Activated CD4-positive, alpha-beta T cell treated with anti-CD3 and anti-CD28 coated beads, Interleukin-2, Interleukin-4, amounts not matched to agents 100 ng/mL and 50 ng/mL, durations not matched to agents 16 hours and 8 hours (primary cell): ENCODE measurements at places on chromosomes 1 and 21.

DNA sequence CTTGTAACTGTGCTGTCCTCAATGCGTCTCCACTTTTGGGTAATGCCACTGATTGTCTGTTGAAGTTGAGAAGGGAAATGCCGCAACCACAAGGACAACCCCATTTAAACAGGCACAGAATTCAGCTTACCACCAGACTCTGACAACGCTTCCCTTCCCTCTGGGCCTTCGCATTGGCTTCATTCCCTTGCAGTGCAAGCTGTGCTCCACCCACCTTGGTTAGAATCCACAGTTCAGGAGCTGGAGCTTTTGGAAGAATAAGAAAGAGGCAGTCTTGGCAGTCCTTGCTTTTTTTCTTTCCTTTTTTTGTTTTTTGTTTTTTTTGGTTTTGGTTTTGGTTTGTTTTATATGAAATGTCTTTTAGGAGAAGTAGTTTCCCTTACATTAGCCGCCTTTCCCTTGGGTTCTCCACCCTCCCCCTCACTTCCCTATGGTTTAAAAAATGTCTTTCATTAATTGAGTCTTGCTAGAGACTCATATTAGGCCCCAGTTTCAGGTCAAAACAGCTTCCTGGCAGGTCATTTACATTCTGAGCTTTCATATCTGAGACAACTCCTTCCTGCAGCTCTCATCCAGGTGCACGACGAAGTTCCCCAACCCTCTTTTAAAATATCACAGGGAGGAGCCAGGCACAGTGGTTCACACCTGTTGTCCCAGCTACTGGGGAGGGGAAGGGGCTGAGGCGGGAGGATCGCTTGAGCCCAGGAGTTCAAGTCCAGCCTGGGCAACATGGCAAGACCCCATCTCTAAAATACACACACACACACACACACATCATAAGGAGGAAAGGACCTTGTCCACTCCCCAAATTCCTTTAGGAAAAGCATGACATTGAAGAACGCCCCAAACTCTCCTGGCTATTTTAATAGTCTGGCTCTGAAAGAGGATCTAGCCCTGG, 20.7 kb upstream of the LAX1 start:
- DNase-seq = peak; percentile 19

DNA sequence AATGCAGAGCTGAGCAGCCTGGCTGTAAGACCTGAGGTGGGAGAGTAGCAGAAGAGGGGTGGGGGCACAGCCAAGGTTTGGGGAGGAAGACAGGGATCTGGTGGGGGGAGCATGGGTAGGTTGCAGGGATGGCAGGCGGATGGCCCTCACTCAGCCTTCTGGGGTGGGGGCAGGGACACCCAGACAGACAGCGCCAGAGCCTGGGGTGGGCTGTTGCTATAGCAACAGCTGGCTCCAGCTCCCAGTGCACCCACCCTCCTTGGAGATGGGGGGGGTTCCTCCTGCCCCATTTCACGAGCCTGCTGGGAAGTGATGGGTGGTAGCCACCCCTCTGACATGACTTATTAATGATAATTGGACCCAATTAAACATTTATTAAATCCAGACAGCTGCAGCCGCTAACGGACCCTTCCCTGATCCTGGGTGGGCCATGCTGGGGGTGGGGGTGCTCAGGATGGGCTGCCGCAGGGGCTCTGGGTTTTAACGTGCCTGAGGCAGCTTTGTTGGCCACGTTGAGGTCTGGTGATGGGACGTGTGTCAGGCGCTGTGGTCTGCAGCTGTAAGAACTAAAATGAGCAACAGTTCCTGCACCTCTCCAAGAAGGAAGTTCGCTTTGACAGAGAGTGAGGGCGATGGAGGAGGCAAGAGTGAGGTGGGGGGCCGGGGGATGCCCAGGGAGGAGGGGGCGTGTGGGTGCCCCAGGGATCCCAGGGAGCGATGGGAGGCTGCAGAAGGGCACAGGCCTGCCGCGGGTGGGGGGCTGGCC, 19.4 kb downstream of the AGRN start:
- DNase-seq = peak; percentile 63

GRCh38 chr1:203308923-203309331, 3.6 kb downstream of the BTG2 start:
- no peak for DNase-seq

DNA sequence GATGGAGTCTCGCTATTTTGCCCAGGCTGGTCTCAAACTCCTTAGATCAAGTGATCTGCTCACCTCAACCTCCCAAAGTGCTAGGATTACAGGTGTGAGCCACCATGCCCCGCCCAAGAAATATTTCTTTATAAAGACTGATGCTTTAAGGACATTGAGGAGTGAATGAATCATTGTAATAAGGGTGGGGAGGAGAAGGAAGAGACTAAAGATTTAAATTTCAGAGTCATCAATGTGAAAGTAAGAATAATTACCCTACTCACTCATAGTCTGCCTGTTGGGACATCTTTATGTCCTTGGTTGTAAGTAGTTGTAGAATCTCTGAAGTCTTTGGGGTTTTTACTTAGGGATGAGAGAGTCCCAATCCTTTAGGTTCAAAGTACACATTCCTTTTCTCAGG, 7.3 kb downstream of the KDM1A start:
- no peak for DNase-seq

DNA sequence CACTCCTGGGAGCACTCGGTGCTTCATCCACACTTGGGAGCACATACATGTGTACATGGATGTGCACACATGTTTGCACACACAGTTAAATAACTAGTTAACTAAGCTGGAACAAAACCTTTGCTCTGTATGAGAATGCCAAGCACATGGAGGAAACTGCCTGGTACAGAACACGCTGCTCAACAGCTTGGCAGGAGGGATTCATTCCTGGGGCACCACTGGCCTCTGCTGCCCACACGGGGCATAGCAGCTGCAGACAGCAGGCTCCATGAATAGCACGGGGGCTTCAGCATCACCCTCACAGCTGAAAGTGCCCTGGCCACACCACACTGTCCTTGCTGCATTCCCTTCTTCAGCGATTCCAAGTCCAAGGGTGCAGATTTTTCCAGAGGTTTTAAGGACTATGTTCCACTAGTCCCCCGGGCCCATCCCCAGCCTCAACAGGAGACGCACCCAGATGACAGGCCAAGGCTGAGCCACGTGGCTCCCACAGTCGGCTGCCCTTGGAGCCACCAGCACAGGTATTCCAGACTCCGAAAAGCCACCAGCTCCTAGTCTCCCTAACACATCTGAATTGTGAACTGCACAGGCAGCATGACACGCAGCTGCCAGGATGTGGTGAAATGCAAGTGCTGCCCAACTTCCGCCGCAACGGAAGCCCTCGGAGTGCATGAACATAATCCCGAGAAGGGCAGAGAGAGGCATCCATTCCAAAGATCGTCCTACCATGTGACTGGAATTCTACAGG, 16.9 kb downstream of the NPHP4 start:
- peak; percentile 49 for DNase-seq

- peak; percentile 97 for DNase-seq
Observed at GRCh38 chr1:206612129-206612876, at the start of gene EIF2D. EIF2D (minus strand) TSS chr1:206612465; CDS start chr1:206612342, 123 bp downstream.

DNA sequence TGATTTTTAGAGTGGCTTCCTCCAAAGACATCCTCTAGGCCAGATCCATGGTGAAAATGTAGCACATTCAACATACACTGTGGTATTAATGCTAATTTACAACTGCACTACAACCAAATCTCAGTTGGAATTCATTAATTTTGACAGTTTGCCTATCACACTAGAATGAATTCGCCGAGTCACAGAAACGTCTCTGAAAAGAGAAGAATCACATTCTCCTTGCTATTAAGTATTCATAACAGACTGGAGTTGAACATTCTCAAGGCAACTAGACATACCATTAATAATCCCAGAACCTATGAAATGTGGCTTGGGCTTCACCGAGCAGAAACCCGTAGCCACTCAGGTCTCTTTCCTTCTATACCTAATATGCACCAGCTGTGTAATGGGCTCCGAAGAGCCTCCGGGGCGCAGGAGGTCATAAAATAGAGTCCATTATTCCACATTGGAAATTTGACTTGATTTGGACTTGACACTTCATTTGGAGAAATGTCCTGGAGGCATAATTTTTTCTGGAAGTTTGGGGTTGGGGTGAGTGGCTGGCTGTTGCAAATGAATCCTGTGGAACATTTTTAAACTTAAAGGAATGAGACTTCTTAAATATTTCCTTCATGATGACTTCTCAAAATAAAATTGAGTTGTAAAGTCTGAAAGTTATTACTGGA, 117.1 kb downstream of the DSCAM start:
- no peak for DNase-seq

GRCh38 chr1:16374266-16374665, 7.2 kb downstream of the SZRD1 start:
- no peak for DNase-seq

GRCh38 chr1:30816211-30817076, 58.9 kb upstream of the LAPTM5 start:
- no peak for DNase-seq

- DNase-seq = peak; percentile 68
Observed at GRCh38 chr1:21324368-21325141, 34.3 kb upstream of the ECE1 start.

DNA sequence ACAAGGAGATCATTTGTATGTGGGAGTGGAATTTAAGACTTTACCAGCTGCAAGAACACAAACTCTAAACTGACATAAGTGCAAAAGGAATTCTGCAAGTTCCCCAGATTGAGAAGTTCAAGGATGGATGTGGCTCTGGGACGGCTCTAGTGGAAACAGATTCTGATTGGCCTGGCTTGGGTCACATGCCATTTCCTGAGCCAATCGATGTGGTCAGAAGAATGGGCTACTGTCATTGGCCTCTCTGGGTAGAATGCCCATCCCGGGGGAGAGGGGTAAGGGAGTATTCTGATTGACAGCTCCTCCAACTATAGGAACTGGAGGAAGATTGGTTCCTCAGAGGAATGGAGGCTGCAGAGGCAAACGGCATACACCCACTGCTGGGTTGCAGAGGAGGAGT, 6.0 kb upstream of the IFNLR1 start:
- DNase-seq = no peak

DNA sequence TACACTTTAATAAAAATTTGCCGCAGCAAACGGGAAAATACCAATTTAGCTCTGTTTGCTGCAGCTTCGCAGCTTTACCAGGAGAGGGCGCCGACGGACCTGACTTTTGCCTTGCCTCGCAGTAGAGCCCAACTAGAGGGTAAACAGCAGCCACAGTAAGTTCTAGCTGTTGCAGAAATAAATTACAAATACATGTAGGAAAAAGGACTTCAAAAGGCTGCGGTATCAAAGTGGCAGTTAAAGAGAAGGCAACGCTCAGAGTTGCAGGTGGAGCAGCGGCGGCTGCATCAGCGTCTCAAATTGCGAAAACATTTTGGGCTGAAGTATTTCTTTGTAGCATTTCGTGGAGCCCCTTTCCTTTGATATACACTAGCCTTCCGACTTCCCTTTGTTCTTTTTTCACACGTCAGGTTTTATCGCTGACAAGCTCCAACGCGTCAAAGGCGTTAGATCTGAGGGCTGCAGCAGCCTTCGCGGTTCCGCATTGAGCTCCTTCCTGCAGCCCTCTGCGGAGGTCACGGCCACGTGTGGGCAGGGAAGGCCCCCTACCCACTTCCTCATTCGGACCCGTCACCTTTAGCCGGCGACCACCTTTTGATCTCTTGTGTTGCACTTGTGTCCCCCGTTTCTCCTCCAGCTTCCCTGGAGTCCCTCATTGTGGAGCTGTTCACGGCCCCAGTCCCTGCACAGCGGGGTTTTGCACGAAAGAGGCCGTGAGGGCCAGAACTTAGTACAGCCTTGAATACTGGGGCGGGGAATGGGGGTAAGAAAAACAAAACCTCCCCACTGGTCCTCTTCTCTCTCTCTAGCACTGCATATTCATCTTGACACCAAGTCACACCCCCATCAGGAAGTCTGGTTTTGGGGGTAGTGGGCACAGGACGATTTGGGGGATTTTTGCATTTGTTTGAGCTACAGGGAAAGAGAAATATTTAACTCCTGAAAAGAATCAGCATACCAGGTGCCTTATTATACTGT, 72.8 kb downstream of the S1PR1 start:
- peak; percentile 80 for DNase-seq

- DNase-seq = no peak
Observed at GRCh38 chr1:212754193-212754592, 37.4 kb downstream of the NSL1 start.

- DNase-seq = peak; percentile 33
Observed at GRCh38 chr1:26391450-26391849, 18.9 kb upstream of the ZNF683 start.

- no peak for DNase-seq
Observed at GRCh38 chr1:1164701-1165451, 8.8 kb upstream of the TTLL10 start.

GRCh38 chr1:206957639-206958038, 11.4 kb upstream of the PIGR start:
- DNase-seq = no peak

DNA sequence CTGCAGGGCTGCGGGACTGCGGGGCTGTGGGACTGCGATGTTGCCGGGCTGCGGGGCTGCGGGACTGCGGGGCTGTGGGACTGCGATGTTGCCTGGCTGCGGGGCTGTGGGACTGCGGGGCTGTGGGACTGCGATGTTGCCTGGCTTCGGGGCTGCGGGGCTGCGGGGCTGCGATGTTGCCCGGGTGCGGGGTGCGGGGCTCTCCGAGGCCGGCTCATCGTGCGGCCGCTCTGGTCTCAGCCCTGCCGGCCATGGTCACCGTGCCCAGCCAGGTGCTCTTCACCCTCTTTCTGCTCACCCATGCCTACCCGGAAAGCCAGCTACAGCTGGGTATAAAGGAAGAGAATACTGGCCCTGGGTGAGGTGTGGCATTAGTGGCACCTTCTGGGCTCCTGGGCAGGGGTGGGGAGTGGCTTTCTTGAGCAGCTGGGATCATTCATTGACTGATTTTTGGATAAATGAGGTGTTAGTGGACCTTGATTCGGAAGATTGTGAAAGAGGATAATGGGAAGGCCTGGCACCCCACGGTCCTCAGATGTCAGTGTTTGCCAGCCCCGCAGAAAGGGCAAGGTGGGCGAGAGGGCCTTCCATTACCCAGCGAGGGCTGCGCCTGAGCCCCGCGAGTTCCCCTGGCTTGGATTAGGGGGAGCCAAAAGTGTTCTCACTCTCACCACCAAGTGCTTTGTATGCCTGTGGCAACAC, 36.3 kb downstream of the COQ8A start:
- no peak for DNase-seq

DNA sequence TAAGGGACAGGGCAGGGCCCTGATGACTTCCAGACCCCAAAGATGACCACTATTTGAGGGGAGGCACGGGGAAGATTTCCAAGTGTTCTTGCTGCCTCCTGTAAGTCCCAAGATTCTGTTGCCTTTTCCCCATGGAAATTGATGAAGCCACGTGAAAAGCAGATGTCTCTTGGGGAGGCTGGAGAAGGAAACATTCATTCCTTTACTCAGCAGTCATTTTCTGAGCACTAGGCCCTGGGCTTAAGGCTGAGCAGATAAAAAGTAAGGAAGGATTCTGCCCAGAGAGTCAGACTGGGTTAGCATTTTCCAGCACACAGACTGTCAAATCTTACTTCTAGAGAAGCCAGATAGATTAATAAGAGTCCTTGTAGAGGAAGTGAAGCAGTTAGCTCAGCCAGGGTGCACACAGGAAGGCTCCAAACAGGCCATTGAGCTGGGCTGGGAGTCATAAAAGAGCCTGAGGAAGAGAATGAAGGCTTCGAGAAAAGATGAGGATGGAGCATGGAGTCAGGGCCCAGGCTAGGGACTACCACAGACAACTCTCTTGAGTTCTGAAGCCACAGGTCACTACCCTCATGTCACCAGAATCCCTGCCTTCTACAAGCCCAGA, 10.1 kb downstream of the EXTL1 start:
- DNase-seq = no peak

GRCh38 chr21:45178070-45178608, 103.8 kb downstream of the ADARB1 start:
- no peak for DNase-seq
